ENCODE measurements at places on chromosomes 16 and 17.

- no peak for DNase-seq
These were observed 533 bp downstream of the SLC6A4 start for GRCh38 chr17:30234964-30235363.

DNA sequence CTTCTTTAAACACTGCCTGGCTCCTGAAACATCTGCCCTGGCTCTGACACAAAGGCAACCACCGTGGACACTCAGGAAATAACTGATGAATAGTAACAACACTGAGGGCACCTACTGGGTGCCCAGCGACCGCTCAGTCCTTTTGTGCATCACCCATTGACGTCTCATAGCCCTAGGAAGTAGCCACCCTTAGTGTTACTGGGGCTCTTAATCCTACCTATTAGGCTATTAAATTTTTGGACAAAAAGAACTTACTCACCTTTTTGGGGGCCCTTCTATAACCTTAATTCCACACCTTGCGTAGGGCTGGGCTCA, 11.7 kb downstream of the PPL start:
- DNase-seq = no peak

DNA sequence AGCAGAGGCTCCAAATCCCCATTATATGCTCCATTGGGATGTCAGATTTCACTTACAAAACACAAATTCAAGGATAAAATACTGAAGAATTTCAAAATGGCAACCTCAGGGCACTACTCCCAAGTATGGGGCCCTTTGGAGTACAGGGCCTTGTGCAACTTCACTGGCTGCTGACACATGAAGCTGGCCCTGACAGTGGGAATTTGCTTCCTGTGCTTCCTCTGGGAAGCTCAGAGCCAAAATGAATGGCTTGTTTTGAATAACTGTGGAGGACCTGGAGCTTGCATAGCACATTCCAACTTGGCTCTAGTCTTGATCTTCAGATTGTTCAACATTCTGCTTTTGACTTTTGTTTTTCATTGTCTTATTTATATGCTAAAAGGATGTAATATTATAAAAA, 52.3 kb upstream of the HNF1B start:
- DNase-seq = no peak

- no peak for DNase-seq
These were observed 240.3 kb upstream of the GSE1 start for GRCh38 chr16:85372627-85373372.
